Stimulated activated CD8-positive, alpha-beta memory T cell treated with anti-CD3 and anti-CD28 coated beads, Interleukin-4, amount 100 ng/mL, for 1 hour (primary cell): ENCODE measurements at places on chromosomes 3 and 15.

- DNase-seq: no peak
Measured at GRCh38 chr3:148974726-148975125, 16.6 kb upstream of the GYG1 start.

GRCh38 chr3:151234825-151235224 is 31.8 kb upstream of the GPR171 start:
- no peak for DNase-seq

- no peak for DNase-seq
Measured at GRCh38 chr3:73442152-73442551, 182.6 kb downstream of the PDZRN3 start.

DNA sequence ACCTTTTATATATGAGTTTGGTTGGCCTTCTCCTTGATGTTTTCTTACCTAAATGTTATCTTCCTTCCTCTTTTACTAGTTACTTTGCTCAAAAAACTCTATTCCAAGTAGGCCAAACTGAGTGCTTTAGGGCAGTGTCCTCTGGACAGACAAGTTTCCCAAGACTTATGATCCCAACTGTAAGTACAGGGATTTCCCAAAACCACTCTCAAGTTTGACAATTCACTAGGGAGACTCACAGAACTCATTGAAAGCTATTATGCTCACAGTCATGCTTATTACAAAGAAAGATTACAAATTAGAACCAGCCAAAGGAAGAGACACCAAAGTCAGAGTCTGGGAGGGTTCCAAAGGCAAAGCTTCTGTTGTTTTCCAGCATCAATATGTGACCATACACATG is 534.2 kb upstream of the ALCAM start:
- no peak for DNase-seq

DNA sequence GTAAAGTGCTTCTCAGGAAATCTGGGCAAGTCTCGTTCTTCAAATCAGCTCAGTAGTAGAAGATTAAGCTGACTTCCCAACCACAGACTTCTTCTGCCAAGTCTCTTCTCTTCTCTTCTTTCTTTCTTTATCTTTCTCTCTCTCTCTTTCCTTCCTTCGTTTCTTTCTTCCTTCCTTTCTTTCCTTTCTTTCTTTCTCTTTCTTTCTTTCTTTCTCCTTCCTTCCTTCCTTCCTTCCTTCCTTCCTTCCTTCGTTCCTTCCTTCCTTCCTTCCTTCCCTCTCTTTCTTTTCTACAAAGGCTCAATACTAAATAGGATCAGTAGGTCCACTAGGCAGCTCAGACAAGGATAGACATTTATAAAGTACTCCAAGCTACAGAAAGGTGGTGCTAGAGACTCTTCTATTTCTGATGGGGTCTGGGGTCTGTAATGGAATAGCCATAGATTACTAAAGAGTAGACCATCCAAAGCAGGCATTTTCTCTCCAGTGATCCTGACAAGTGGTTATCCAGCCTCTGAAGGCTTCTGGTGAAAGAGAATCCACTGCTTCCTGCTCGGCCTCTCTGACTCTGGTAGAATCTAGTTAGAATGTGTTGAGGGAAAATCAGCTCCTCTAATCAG is 100.8 kb downstream of the TPRG1 start:
- DNase-seq: no peak

GRCh38 chr3:138687236-138687635 is 78.7 kb downstream of the FAIM start:
- DNase-seq: no peak

GRCh38 chr3:80734920-80735319 is 967.1 kb upstream of the ROBO1 start:
- DNase-seq: no peak

DNA sequence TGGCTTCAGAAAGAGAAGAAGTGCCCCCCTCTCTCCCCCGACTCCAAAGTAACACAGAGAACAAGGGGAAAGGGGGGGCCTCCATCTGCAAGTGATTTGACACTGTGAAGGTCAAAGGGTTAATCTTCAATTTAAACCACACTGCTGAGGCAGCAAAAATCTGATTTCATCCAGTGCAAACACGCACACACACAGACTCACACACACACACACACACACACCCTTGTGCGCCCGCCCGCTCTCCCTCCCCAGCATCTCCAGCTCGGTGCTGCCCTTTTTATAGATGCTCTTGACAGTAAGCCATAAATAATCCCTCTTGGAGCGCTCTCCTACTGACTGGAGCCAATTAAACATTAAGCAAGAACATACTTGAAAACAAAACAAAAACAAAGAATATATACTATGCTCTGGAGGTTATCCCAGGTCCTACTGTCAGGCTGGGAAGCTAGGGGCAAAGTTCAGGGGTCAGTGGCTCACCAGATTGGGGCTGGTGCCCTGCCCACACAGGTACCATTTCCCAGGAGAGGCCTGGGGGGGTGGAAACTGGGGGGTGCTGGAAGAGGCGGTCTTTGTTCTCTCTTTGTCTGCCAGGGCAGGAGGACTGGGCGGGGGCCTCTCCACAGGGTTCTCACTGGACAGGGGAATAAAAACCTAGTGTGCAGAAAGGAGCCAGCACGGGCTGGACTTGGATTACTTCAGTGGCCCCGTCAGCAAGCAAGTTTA is 16.3 kb downstream of the BMF start:
- no peak for DNase-seq
